ENCODE measurements at places on chromosomes 1 and 21.

GRCh38 chr21:33643658-33644311 lies 1.5 kb downstream of the ITSN1 start:
- no peak for DNase-seq

DNA sequence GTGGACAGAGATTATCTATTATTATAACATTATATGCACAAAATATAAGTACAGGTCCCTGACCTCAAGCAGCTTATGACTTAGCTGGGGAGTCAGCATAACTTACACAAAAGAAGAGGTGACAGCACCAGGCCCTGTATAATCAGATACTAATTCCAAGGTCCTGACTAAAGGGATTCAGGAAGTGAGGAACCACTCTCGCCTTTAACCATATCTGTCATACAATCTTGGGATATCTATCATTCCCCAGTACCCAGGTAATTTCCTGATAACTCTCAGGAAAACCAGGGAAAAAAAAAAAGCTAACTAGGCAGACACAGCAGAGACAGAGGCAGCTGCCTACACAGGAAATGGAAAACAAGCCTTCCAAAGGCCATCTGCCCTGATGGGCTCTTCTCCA lies 78.5 kb upstream of the CAMK1G start:
- peak; percentile 71 for DNase-seq

DNA sequence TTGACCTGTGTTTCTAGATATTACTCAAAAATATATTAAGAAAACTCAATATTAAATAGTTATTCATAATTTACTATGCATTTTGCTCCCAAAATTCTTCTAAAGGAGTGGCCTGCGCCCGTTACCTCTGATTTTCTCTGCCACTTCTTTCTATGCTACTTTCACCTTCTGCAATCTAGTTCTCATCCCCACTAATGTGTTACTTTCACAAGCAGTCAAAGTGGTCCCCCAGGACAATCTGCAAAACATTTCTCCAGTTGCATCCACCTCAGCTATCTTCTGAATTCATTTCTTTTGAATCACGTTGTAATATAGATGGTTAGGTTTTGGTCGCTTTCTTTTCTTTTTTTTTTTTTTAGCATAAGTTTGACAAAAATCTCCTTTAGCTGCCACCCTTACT lies 13.4 kb downstream of the INSL5 start:
- DNase-seq = no peak

GRCh38 chr1:6260961-6261614 lies at the start of gene GPR153:
GPR153 (minus strand) TSS chr1:6261098; CDS start chr1:6254905, 6,193 bp downstream.
- no peak for DNase-seq

DNA sequence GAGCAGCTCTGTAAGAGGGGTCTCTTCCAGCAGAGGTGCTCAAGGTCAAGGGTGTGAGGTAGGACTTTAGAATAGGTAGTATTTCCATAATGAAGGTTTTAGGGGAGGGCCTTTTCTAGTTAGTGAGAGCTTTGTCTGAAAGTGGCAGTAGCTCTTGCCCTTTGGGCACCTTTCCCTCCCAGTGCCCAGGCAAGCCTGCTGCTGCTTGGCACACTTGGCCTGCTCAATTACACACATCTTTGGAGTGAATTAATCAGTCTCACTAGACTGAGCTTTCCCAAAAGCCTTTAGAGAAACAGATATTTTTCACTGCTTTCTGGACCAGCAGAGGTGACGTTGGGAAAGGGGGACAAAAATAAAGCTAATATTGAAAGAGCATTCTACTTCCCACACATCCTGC lies 48.0 kb downstream of the MAB21L3 start:
- DNase-seq = no peak

- no peak for DNase-seq
Measured at GRCh38 chr1:207463571-207463970, 9.4 kb downstream of the CR2 start.

GRCh38 chr21:41465176-41465781 lies 39.2 kb downstream of the MX1 start:
- no peak for DNase-seq

DNA sequence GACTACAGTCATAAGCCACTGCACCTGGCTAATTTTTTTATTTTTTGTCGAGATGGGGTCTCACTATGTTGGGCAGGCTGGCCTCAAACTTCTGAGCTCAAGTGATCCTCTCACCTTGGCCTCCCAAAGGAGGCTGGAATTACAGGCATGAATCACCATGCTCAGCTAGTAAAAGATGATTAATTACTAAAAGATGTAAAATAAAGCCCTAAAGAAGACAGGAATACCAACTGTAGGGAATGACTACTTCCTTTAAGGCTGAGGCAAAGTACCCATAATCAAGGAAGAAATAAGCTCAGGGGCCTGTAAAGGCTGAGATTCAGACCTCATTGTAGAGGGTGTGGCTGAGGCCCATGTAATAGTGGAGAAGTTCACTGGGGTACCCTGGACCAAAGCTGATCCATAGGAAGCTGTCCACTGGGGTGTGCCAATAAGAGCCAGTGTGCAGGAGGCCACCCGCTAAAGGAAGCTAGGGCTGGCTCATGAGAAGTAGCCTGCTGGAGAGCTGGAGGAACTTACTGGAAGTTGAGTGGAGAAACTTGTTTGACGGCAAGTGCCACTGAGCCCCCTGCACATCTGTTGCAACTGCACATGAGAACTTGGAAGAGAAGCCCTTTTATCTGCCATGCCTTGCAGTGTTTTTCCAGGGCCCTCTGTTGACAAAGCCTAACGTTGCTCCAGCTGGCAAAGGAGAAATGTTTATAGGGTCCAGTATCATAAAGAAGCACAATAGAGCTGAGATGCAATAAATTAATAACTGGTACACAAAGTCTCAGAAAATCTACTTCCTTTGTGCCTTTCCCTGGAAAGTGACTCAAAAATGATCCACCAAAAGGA lies 17.8 kb upstream of the SERTAD4 start:
- DNase-seq = no peak

- DNase-seq = no peak
Measured at GRCh38 chr1:23646091-23646490, 45.5 kb upstream of the RPL11 start.

DNA sequence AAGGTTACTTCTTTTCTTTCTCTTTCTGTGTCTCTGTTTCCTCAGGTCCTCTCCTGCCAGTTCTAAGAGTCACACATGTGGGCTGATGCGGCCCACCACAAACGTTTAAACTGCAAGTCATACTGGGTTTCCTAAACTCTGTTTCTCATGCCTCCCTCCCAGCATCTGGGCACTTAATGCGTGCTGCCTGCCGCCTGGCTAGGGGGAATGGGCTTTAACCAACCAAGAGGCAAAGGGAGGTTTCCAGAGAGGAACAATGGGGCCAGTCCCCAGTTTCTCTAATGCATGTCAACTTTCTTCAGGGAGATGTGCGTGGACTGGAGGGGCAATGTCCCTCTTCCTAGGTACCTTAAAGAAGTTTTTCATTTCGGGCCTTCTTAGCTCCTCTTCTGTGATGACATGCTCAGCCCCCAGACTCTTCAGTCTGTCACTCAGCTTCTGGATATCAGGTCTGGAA lies 19.9 kb upstream of the SRSF4 start:
- DNase-seq = no peak

GRCh38 chr1:76408303-76408702 lies 333.8 kb downstream of the ST6GALNAC3 start:
- no peak for DNase-seq

- no peak for DNase-seq
Measured at GRCh38 chr1:7003676-7004075, 218.4 kb downstream of the CAMTA1 start.
